ENCODE measurements at places on chromosomes 3 and 15.

- DNase-seq, result no peak
Measured at GRCh38 chr15:58770519-58770856, 614 bp upstream of the MINDY2 start.

GRCh38 chr3:115698851-115699591 is 75.7 kb downstream of the GAP43 start:
- no peak for DNase-seq

GRCh38 chr3:20741381-20741780 is 555.4 kb upstream of the SGO1 start:
- DNase-seq, result no peak

GRCh38 chr3:68880632-68881031 is 51.7 kb downstream of the TAFA4 start:
- DNase-seq, result no peak

DNA sequence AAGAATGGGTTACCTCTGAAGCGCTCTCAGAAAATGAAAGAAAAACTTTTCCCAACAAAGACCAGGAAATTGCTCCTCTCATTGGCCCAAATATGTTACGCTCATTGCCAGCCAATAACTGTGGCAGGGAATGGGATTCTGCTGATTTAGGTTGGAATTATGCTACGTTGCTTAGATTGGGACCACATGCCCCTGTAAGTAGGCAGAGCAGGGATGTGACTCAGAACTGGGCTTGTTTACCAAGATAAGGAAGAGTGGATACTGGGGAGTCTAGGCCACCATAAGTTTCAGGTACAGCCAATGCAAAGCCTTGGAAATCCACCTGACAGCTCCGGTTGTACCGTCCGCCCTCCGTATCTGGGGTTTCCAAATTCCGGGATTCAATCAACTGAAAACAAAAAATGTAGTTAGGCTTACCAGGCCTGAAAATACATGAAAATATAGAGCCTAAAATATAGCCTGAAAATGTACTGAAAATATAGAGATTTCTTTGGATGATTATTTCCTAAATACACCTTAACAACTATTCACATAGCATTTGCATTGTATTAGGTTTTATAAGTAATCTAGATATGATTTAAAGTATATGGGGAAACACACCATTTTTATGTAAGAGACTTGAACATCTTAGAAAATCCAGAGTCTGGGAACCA is 1.5 kb upstream of the TCF12 start:
- peak; percentile 33 for DNase-seq

DNA sequence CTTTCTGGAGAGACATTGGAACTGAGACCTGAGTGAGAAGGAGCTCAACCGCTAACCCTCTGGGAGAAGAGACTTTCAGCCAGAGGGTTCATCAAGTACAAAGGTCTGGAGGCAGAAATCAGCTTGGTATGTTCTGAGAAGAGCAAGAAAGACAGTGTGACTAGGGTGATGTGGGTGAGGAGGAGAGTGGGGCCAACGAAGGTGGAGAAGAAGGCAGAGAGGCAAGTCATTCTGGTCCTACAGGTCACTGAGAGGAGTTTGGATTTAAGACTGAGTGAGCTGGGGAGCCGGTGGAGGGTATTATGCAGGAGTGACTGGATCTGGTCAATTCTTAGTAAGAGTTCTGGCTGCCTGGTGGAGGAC is 12.2 kb downstream of the XIRP1 start:
- no peak for DNase-seq

DNA sequence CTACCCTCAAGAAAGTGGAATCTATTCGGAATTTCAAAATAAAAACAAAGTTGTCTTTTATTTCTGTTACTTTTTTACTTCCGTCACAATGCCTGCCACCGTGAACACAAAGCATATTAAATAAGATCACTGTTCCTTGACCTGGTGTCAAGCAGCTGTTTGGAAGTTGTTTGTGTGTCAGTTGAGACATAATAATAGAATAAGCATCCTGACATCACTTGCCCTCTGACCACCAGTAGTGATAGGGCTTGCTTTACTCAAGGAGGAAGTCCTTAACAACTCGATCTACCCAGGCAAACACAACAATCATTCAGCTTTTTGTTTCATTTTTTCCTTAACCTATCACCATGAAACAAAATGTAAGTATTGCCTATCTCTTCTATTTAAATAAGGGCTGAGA is 454.4 kb upstream of the RASGRP1 start:
- DNase-seq, result no peak

DNA sequence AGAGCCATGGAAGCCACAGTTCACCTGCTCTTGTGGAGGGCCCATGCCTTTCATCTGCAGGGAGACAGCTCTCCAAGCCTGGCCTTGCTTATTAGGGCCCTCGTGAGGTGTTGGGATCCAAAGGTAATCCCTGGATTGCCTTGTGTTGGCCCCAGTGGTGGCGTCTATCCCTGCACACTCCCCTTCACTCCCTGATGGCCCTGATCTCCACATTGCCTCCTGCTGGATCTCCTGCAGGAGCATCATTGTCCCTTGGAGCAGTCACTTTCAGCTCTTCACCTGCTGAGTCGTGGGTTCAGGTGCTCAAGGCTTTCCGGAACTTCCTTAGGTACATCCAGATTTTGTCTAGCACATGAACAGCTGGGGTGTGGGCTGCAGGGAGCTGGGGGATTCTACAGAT is 7.0 kb downstream of the PPCDC start:
- no peak for DNase-seq

DNA sequence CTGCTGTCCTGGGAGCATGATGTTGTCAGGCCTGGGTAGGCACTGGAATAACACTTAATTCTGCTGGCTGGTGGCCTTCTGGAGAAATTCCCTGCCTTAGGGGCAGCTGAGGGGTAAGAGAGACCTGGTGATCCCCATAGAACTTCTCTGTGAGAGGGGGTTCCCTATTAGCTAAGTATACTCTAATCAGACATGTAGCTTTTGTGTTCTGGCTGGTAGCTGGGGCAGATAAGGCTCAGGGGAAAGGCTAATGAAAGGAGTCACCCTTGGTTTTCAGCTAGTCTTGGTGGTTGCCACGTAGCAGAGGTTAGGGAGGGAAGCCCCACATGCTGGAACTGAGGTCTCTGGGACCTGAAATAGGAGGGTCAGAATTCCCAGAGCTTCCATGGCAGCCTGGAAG is 952 bp upstream of the HDDC3 start:
- peak; percentile 89 for DNase-seq

DNA sequence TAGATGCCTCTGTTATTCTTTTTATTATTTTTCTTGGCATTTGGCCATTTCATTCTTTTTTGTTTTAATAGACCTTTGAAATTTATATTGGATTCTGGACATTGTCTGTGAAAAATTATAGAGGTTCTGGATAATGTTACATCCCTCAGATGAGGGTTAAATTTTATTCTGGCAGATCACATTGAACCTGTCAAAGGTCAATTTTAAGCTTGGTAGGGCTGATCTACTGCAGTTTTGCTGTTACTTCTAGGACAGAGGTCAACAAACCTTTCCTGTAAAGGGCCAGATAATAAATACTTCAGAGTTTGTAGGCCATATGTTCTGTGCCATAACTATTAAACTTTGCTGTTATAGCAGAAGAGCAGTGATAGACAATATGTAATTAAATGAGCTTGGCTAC is 318.9 kb upstream of the DPPA4 start:
- no peak for DNase-seq

- no peak for DNase-seq
Measured at GRCh38 chr3:53217175-53217574, 38.6 kb downstream of the TKT start.

GRCh38 chr3:134445636-134446035 is 40.1 kb downstream of the ANAPC13 start:
- no peak for DNase-seq

GRCh38 chr3:84958495-84959469 is at the start of gene CADM2:
CADM2 (plus strand) TSS chr3:84958989.
- DNase-seq, result peak; percentile 50

- no peak for DNase-seq
Measured at GRCh38 chr3:21185816-21186314, 565.1 kb downstream of the ZNF385D start.

- no peak for DNase-seq
Measured at GRCh38 chr3:111392894-111393398, 149.1 kb upstream of the CD96 start.

- DNase-seq, result no peak
Measured at GRCh38 chr3:36688815-36689214, 75.5 kb downstream of the DCLK3 start.

- DNase-seq, result peak; percentile 55
Measured at GRCh38 chr3:14508966-14509795, 31.0 kb downstream of the GRIP2 start.

DNA sequence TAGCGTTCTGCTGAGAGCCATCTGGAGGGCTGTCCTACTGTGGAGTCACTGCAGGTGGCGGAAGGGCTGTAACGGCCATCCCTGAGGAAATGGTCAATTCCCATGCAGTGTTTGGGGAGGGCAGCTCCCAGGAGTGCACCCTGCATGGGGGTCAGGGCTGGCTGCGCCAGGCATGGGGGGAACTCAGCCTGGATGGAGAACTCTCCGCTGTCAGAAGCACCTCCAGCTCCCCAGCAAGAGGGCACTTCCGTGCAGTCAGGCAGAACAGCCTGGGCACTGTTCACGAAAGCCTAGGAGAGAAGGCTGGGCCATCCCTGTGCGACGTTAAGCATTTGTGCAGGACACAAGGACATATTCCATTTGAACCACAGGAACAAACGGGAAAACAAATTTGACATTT is 105.2 kb downstream of the LRIG1 start:
- no peak for DNase-seq

DNA sequence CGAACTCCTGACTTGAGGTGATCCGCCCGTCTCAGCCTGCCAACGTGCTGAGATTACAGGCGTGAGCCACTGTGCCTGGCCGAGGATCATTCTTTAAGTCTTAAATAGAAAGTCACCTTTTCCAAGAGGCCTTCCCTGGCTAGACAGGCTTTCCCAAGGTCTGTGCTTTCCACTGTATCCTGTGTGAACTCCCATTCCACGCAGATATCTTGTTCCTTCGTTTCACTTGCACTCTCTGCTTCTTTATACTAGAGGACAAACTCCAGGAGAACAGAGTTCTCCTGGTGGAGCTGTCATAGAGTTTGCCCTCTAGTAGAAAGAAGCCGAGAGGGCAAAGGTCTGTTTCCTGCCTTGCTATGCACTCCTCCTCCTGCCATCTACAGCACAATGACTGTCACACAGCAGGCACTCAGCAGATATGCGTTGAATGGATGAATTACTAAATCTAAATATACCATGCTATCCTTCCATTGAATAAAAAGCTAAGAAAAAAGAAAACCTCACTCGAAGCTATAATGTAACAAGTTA is 211.2 kb downstream of the FOXP1 start:
- no peak for DNase-seq

- DNase-seq, result no peak
Measured at GRCh38 chr15:83323296-83323711, 38.8 kb upstream of the BNC1 start.

GRCh38 chr3:165254812-165255211 is 58.6 kb upstream of the SLITRK3 start:
- no peak for DNase-seq

- DNase-seq, result peak; percentile 55
Measured at GRCh38 chr15:49178497-49178896, 8.4 kb downstream of the GALK2 start.

DNA sequence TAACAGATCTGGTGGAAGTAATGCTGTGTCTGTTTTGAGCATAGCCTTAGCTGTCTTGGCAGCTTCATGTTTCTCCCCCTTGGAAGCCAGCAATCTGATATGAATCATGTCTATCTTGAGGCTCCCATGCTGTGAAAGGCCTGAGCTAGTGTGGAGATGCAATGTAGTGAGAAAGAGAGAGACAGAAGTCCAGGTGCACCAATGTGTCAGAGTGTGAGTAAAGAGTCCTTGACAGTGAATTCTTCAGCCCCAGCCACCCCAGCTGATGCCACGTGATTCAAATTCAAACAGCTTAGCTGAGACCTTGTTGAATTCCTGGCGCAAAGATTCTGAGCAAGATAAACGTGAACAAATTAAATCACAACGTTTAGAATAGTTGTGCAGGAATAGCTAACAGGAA is 704.2 kb downstream of the EDEM1 start:
- DNase-seq, result no peak

GRCh38 chr3:115975353-115975752 is 352.0 kb downstream of the GAP43 start:
- no peak for DNase-seq

DNA sequence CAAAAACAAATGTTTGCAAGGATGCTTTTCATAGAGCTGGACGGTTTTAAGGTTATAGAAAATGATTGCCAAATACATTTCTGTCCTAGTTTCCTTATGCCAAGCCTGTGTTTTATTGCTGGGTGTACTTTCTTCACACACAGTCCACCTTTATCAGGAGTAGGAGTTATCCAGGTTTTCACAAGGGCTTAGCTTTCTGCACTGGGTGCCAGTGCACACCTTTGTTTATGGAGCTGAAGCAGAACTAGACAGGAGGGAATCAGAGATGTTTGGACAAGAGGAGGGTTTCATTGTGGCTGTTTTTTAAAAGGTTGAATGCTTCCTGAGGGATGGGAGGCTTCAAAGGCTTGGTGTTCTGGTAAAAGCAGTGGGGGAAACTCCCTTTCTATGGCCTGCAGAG is 29.5 kb upstream of the FAM3D start:
- no peak for DNase-seq

DNA sequence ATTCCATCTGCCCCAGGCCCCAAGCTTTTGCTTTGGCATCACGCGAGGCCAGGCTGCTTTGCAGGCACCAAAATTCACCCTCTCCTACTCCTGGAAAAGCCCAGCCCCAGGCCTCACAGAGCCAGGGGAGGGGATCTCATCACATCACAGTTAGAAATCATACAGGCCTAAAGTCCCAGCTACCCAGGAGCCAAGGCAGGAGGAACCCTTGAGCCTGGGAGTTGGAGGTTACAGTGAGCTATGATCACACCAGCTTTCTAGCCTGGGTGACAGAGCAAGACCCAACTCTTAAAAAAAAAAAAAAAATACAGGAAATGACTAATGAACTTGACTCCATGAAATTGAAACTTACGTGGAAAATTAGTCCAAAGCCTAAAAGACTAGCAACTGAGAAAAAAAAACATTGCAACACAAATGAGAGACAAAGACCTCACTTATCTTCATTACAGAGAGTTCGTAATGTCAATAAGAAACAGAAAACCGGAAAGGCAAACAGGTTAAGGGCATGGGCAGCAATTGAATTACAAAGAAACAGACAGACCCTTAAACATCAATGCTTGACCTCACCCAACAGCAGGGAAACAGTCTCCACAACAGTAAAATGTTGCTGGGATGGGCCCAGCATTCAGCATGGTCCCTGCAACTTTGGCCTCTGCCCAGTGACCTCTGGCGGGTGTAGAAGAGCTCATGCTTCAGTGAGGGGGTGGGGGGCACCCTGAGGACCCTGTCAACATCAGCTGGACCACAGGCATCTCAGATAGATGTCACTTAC is 151.5 kb downstream of the LRRK1 start:
- no peak for DNase-seq

Data from hematopoietic multipotent progenitor cell treated with erythropoietin and hydrocortisone succinate and interleukin-3 and kit ligand, for 8 days (in vitro differentiated cells).